ENCODE measurements at places on chromosomes 6 and 20. TPM values are rescaled to one million over a fixed set of nuclear protein-coding genes. Genes with fewer than 3 reads are reported as not detected.

DNA sequence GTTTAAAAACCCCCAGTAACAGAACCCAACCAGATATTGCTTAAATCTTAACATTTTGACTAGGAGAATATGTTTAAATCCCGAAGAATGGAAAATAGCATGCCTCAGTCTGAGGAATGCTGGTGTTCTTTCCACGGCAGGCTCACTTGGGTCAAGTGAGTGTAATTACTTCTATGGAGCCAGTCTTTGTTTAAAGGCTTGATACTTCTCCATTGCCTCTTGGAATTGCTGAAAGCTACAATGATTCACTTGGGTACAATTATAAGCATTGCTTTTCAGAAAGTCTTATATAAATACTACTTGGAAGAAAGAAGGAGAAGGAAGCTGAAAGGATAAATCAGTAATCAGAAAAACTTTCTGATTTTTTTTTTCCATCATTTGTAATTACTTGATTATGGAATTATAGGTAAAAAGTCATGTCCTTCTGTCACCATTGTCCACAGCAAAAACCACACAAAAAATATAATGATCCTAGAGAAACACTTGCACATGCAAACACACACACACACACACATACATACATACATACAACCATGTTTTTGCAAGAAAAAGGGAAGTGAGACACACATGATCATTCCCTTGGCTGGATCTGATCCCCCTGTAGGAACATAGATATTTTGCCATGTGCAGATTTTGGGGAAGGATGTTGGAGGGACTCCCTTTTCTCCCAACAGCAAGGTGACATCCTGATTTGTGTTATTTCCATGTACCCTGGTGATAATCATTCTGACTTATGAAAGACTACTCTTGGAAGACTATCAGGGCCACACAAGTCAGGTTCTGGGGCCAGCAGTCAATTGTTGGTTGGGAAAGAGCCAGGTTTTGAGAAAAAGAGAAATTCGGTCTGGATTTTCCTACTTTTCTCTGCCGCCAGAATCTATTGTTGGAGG, 396.0 kb upstream of the BTBD3 start:
- DNase-seq, result no peak

Gene TPBG
- total RNA-seq, result 0.32 TPM

Gene ID4
- total RNA-seq, result not detected

Gene SNAP91
- not detected for total RNA-seq

DNA sequence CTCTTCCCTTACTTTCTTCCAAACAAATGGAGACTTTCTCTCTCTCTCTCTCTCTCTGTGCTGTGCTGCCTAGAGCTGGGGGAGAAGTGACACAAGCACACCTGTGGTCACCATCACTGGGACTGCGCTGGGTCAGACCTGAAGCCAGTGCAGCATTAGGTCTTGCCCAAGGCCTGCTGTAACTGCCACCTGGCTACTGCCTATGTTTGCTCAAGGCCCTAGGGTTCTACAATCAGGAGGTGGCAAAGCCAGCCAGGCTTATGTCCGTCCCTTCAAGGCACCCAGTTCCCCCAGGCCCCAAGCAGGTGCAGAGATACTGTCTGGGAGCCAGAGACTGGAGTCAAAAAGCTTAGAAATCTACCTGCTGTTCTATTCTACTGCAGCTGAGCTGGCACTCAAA, 49.4 kb upstream of the TOP1 start:
- DNase-seq, result no peak

Gene DPPA5
- total RNA-seq, result not detected

GRCh38 chr6:113365191-113365590, 492.0 kb upstream of the MARCKS start:
- no peak for DNase-seq

Gene BPIFB2
- not detected for total RNA-seq

Gene AIF1
- 54.3 TPM for total RNA-seq

Gene C6orf163
- total RNA-seq, result 2.6 TPM

Gene HLA-F
- 699 TPM for total RNA-seq

Gene GCM1
- 0.12 TPM for total RNA-seq

Gene PACRG
- total RNA-seq, result 0.20 TPM
